T-helper 22 cell (primary cell): ENCODE measurements at places on chromosomes 2 and 18.

DNA sequence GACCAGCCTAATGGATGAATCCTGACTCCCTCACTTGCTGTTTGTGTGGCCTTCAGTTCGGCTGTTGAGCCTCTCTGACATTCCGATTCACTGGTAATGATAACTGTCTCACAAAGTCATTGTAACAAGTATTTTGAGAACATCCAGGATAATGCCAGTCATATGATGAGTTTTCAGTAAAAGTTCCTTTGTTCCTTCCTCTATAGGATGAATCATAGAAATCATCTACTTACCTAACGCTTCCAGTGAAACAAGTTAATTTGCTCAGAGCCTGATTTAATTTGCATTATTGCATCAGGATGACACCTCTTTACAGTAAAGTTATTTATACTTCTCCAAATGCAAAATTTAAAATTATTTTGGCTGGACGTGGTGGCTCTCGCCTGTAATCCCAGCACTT lies 32.0 kb downstream of the RAB31 start:
- DNase-seq: no peak

- DNase-seq: no peak
Measured at GRCh38 chr2:47072018-47072691, 83.0 kb downstream of the STPG4 start.

GRCh38 chr2:185643434-185643833 lies 95.2 kb upstream of the FSIP2 start:
- no peak for DNase-seq

- no peak for DNase-seq
Measured at GRCh38 chr2:45938649-45939511, 287.4 kb downstream of the PRKCE start.
